Stimulated activated CD4-positive, alpha-beta T cell treated with anti-CD3 and anti-CD28 coated beads, Interleukin-15, amount 100 ng/mL, for 1 hour (primary cell): ENCODE measurements at places on chromosomes 12 and 14.

DNA sequence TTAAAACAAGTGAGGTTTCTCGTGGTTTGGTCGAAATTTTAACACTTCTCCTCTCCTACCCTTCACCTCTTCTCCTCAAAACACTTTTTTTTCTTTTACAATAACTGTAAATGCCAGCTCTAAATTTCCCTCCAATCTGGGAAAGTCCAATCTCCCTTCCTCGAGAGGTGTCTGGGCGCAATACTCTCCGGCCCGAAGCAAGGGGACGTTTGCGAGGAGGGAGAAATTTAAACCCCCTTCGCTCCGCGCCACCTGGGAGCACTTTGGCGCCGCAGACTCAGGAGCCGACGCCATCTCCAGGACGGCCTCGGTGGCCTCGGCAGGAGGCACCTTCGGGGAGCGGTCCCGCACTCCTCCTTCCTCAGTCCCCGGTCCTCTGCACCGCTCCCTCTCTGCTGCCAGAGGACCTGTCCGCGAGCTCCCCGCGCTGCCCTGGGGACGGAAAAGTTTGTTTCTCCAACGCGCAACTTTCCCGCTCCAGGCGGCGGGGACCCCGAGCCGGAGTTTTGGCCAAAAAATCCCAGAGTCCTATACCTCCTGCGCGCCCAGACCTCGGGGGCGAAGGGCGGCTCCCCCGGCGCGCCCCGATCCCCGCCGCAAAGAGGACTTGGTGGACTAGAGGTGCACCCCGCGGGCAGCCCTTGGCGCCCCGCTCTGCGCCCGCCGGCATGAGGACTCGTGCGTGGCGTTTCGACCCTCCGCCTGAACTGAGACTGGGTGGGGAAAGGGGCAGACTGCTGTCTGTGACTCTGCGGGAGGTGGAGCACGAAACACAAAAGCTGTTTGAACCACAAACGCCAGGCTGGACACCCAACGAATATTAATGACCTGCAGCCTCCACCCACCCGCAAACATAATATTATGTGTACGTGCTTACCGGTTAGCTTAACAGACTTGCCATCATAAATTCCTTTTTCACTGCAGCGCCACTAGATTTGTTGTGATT, 95.2 kb upstream of the HMGA2 start:
- no peak for DNase-seq

DNA sequence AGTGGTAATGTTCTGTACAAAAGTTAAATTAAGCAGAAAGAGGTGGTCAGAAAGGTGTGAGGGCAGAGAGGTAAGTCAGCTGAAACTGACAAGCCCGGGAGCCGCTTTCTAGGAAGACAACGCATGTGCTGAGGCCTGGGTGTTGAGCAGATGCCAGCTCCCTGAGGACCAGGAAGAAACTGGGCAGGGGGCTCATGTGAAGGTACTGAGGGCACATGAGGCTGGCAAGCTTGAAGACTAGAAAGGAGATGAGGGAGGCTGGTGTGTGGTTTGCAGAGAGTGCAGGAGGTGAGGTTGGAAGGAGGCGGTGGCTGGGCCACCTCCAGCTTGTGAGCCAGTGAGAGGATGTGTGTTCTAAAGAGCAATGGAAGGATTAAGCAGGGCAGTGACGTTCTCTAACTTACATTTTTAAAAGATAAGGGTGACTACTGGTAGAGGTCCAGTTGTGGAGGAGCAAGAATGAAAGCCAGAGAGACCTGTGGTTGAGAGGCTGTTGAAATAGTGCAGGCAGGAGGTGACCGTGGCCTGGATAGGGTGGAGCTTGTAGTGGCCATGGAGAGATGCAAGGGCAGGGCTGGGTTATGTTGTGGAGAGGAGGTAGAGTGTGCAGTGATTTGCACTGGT, 29.1 kb downstream of the ZNF664 start:
- no peak for DNase-seq

GRCh38 chr14:52551205-52551604, 1.1 kb downstream of the TXNDC16 start:
- no peak for DNase-seq

GRCh38 chr14:61233436-61233956, 47.6 kb downstream of the TMEM30B start:
- DNase-seq, result no peak

- DNase-seq, result no peak
Measured at GRCh38 chr14:100416921-100417860, 94.1 kb downstream of the SLC25A47 start.

DNA sequence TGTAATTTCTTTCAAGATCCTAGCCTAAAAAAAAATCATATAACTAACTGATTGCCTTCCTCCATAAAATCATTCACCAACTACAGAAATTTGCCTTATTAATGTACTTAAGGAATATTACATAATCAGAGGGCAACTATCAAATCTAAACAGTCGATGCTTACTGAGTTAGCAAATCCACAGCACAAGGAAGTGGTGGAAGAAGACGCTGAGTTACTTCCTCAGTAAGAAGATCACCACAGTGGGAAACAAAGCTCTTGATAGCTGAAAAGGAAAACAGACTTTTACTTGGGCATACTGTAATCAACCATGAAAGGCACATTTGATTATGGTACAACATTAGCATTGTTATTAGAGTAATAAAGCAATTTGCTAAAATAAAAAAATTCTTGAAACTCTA, 48.7 kb downstream of the HEATR5A start:
- DNase-seq, result no peak

- DNase-seq, result no peak
Measured at GRCh38 chr12:15356951-15357364, 34.6 kb downstream of the PTPRO start.

GRCh38 chr14:56194042-56194441, 75.8 kb downstream of the PELI2 start:
- no peak for DNase-seq

- DNase-seq, result peak; percentile 65
Measured at GRCh38 chr14:91173221-91173670, 59.4 kb downstream of the DGLUCY start.

DNA sequence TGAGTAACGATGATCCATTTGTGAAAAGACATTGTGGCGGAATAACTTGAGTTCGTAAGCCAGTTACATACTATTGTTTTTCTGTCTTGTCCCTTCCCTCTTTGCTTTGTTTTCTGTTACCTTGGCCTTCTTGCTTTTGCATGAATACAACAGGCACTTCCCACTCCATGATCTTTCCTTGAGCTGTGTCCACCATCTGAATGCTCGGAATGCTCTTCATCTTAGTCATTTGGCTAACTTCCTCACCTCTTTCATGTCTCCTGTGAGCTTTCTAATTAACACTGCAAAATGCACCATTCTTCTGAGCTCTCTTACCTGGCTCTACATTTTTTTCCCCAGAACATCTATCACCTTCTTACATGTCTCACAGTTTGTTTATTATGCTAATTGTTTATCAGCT, 10.0 kb downstream of the KNTC1 start:
- DNase-seq, result no peak

- no peak for DNase-seq
Measured at GRCh38 chr12:31023271-31023724, 50.4 kb upstream of the DDX11 start.

- DNase-seq, result no peak
Measured at GRCh38 chr12:68745376-68745903, 536 bp upstream of the SLC35E3 start.

DNA sequence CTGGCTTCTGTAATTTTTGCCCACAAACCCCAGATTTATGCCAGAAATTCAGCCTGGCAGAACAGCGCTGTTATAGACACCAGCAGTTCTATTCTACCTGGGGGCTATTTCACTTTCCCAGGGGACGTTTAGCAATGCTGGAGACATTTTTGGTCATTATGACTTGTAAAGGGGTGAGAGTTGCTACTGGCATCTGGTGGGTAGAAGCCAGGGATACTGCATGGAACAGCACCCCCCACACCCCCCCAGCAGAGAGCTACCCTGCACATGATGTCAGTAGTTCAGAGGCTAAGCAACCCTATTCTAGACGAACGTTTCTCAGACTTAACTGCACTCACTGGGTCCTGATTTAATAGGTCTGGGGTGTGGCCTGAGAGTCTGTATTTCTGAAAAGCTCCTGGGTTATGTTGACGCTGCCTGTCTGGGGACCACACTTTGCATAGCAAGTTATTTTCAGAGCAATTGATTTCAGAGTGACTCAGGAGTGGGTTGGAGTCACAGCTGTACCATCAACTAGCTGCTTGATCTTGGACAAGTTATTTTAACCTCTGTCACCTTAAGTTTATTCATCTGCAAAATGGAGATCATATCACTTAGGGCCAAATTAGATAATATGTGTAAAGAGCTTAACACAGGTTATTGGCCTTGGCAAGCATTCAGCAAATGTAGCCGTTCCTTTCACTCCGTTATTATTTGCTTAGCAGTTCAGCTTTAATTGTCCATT, 48.5 kb downstream of the CHST11 start:
- no peak for DNase-seq

- DNase-seq, result no peak
Measured at GRCh38 chr14:98684468-98684867, 587.5 kb downstream of the BCL11B start.

DNA sequence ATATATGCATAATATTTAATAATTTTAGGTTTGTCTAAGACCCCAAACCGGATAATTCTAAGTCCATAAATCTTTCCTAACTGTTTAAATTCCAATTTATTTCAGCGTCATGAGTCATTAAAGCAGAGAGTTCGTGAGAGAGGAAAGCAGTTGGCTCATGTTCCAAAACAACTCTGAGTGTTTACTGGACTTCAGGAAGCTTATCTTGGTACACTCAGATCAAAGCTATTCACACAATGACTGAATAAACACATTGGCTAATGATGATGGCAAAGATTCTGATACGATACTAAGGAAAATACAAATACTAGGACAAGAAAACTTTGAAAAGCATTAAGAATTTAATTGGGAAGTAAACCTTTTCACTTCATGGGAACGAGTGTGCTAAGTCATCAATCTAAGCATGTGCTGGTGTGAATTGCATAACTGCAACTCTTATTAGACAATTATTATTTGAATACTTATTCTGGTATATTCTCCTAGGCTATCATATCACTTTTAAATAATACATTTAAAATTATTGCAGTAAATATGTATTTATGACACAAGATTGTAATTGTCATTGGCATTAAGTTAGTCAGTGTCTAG, 34.8 kb upstream of the CLEC14A start:
- DNase-seq, result no peak

- peak; percentile 48 for DNase-seq
Measured at GRCh38 chr12:121590476-121591143, 9.8 kb upstream of the KDM2B start.

GRCh38 chr12:50265770-50266524, 17.4 kb downstream of the LIMA1 start:
- no peak for DNase-seq

DNA sequence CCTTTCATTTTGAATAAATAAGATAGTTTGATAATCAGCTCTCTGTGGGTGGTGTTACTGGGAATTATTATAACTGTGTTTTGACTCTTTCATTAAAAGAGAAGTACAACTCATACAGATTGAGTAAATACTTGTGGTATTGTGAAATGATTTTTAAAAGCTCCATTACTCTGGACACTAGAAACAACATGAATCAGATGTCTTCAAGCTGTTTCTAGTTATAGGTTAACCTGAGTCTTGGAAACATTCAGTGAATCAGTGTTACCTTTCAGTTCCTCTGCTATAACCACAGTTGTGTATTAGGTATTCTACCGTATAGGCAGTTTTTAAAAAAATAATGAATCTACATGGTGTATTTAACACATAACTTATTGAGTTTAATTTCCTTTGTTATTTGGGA, 128.4 kb upstream of the SSTR1 start:
- DNase-seq, result no peak

- DNase-seq, result no peak
Measured at GRCh38 chr12:49956663-49957569, 4.8 kb upstream of the AQP5 start.

DNA sequence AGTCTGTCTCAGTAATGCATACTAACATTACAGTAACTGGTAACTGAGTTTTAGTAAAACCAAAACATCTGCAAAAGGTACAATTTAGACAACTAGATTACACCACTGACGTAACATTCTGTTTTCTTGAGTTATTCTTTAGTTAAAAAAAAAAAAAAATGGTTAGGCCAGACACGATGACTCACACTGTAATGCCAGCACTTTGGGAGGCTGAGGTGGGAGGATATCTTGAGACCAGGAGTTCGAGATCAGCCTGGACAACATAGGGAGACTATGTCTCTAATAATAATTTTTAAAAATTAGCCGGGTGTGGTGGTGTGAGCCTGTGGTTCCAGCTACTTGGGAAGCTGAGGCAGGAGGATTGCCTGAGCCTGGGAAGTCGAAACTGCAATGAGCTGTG, 34.1 kb downstream of the AP5M1 start:
- no peak for DNase-seq

DNA sequence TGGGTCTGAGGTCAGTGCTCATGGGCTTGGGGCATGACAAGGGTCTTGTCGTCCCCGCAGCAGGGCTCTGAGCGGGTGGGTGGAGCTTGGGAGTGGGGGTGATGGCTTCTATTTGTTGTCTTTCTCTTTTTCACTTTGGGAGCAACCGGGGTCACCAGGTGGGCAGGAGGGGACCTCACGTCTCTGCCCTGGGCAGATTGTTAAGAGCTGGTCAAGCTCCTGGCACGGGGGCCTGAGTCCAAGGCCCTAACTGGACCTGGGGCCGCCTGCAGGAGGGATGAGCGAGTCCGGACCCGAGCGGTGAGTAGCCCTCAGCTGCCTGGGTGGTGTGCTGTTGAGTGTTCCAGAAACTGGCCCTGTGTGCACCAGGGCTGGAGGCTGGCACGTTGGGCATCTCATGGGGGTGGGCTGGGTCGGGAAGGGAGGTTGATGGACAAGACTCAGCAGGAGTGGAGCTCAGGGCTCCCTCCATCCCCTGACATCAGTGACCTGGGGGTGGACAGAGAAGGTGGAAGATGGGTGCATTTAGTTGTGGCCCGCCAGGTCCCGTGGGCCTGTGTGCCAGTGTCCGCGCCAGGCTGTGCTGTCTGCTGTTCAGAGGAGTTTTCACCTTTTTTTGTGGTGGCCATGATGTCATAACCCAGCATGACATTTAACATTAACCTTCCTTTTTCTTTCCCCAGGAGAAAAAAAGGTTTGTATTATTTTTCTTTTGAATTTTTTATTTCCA, 27.5 kb downstream of the RTL1 start:
- no peak for DNase-seq
